ENCODE measurements at places on chromosomes 5 and 9.

- peak; percentile 81 for DNase-seq
Measured at GRCh38 chr5:54985301-54986268, at the start of gene ESM1. Gene ESM1, minus strand, starts transcription at chr5:54985593. Its CDS starts 76 bp downstream, at chr5:54985517.

DNA sequence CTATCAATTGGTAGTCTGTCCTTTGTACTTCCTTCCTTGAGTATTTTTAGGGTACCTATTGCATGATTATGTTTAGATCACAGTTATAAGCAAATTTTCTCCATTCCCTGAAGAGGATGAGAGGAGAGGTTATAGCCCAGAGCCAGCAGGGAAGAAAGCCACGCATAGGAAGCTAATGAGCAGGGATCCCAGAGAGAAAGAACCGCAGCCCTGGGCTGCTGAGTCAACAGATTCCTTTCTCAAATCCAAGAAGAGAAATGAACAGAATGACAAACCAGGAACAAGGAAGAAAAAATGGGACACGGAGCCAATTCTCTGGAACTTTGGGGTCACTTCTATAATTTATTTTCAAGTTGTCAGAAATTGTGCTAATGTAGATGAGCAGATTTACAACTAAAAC is 284.5 kb downstream of the RFX3 start:
- DNase-seq, result peak; percentile 11

DNA sequence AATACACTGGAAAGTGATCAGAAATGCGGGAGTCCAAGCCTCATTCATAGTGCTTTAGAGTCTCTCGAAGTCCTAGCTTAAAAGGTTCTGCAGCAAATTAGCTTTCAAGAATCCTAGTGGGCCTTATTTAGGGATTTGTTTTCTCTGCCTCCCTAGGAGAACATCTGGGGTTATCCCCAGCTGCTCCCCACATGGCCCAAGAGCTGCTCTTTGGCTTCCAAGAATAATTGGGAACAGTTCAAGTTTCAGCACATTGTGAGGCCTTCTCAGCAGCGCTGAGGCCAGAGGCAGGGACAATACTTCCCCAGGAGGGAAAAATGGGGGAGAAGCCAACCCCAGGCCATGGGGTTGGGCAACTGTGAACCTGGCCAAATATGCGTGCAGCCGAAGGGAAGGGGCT is 108.7 kb downstream of the LIFR start:
- peak; percentile 66 for DNase-seq

DNA sequence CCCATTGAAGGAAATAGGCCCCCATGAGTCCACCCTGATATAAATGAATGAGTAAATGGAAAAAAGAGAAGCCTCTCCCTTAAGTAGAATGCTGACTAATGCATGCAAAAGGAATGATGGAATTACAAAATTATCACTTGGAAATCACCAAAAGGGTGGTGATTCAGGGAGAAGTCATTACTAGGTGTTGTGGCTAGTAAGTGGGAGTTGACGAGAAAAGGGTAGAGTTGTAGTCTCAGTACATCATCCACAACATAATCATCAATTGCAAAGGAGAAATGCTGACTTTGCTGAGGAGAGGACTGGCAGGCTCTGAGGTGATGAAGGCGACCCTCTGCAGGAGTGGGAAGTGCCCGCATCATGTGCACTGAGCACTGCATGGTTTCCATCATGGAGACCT is 201.5 kb upstream of the S1PR3 start:
- no peak for DNase-seq

DNA sequence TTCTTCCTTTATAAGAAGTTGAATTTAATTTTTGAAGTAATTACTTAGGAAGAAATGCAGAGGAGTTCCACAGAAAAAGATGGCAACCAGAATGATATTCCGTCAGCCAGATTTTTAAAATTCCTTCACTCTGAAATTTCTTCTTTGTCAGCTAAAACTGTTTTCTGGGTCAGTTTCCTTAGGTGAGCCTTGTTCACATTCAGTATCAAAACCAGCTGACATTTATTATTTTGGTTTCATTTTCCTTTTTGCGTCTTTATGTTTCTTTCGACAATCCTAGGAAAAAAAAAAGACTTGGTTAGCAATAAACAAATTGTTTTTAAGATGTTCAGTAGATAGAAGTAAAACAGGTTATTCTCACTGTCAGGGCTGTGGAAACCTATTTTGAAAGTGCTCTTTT is 4.1 kb upstream of the IARS1 start:
- DNase-seq, result no peak

- DNase-seq, result no peak
Measured at GRCh38 chr5:181107699-181108098, 23.3 kb downstream of the OR2V1 start.

- DNase-seq, result peak; percentile 85
Measured at GRCh38 chr5:128920345-128921215, 44.7 kb upstream of the SLC27A6 start.

GRCh38 chr5:6684075-6684474 is 29.2 kb upstream of the TENT4A start:
- no peak for DNase-seq

DNA sequence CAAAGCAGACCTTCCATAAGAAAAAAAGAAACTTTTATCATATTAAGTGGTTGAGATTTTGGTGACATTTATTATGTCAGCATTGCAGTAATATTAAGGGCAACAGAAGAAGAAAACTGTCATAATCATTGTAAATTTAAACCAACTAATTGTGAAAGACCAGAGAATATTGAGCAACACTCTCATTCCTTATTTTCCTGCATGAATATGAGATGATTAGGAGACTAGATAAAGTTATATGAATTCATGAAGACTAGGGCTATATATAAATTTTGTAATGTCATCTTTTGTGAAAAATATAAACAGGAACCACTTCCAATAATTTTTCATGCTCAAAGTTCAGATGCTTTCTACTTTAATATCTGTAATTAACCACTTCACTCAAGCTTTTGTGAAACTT is 974.5 kb upstream of the CDH10 start:
- no peak for DNase-seq

- DNase-seq, result no peak
Measured at GRCh38 chr9:6029604-6030274, 14.3 kb upstream of the RANBP6 start.

GRCh38 chr5:5069851-5070250 is 70.3 kb upstream of the ADAMTS16 start:
- DNase-seq, result no peak

DNA sequence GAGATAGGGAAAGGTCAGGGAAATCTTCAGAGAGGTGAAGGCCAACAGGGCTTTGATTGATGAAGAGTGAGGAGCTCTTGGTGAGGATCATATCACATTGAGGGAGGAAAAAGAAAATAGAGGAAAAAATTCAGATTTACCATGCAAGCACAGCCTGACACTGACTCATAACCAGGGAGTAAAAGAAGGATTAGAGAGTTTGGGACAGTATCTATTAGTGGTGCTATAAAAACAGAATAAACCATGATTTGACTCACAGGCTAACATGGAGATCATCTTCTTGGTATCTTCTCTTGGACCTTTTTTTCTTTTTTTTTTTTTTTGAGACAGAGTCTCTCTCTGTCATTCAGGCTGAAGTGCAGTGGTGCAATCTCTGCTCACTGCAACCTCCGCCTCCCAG is 44.4 kb downstream of the MUSK start:
- no peak for DNase-seq

Data from fibroblast of lung (primary cell).